ENCODE measurements at places on chromosomes 3 and 15. TPM values are rescaled to one million over a fixed set of nuclear protein-coding genes. Genes with fewer than 3 reads are reported as not detected.

DNA sequence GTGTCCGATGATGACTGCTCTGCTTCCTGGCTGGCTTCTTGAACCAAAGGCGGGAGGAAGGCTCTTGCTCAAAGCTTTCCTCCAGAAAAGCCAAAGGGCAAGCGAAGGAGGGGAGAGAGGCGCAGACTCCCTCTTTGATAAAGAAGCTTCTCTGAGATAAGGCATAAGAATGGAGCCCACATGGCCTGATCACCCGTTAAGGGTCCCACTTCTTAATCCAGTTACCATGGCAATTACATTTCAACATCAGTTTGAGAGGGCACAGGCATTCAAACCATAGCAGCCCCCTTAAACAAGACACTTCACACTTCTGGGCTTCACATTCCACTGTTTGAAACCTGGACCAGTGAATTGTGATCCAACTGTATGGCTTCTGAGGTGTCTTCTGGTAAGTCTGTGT lies 8.0 kb downstream of the ABHD17C start:
- peak; percentile 15 for DNase-seq

Gene LRRC15
- total RNA-seq = 5.1 TPM

DNA sequence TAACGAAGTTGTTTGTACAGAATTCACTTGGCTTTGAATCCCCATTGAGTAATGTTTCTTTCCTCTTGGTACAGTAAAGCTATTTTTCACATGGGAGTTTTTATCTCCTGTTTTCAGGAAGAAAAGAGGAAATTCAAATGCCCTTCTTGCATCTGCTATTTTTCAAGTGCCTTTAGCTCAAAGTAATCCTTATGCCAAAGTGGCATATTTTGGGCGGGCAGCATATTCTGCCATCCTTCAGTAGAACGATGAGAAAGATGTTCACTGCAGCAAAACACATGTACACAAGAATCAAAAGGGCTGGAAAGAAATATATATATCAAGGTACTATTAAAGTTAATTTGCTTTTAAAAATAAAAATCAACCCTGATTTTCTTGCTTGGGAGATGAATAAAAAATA lies 5.3 kb upstream of the NSMCE3 start:
- DNase-seq = no peak

DNA sequence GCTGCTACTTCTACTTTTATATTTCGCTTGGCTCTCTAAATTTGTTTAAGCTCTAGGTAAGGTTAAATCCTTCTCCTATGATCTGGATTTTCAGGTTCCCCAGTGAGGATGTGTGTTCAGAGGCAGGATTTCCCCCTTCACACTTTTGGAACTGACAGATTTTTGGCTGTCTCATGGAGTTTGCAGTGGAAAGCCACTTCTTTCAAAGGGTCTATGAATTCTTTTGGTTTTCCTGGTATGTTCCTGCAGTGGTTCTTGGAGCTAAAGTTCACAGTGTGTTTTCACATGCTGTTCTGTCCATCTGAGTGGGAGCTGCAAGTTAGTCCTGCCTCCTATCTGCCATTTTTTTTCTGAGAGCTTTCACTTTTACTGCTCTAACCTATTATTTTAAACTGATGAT lies 21.6 kb upstream of the TIGIT start:
- DNase-seq = no peak

Gene C3orf49
- total RNA-seq = not detected

GRCh38 chr3:113223475-113224281 lies 12.3 kb downstream of the BOC start:
- DNase-seq = no peak

- DNase-seq = peak; percentile 31
Measured at GRCh38 chr3:62882676-62883200, 7.5 kb upstream of the CADPS start.

DNA sequence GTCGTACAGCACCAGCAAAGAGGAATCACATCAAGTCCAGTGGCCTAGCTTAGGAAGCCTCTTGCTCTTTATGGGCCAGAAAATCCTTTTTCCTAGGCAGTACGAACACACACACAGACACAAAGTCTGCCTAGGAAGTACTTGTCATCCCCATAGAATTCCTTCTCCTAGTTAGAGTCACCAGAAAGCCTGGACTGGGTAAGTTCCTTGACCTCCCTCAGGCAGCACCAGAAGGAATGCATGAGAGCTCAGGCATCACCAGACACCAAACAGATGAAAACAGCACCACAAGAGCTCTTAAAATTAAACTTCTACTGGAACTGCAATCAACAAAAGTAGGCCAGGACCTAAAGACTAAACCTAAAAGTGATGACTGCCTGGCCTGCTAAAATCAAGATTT lies 192.9 kb upstream of the CCDC54 start:
- no peak for DNase-seq

- no peak for DNase-seq
Measured at GRCh38 chr3:127019449-127019848, 36.5 kb downstream of the PLXNA1 start.

DNA sequence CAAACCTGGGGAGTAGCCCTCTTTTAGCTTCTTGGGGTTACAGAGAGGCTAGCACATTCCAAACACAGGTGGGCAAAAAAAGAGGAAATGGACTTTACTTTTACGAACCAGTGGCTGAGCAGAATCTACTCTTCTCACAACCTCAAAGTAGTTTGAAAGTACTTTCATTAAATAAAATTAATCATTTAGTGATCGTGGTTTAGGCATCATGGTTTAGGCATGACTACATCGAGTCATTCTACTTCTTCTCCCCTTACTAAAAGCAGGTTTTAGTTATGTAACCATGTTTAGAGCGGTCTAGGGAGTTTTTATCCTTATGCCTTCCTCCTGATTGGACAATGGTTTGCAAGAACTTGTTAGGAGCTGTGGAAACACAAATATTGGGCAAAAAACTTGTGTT lies 2.5 kb upstream of the GREM1 start:
- DNase-seq = no peak

Gene COL7A1
- total RNA-seq = 65.0 TPM

DNA sequence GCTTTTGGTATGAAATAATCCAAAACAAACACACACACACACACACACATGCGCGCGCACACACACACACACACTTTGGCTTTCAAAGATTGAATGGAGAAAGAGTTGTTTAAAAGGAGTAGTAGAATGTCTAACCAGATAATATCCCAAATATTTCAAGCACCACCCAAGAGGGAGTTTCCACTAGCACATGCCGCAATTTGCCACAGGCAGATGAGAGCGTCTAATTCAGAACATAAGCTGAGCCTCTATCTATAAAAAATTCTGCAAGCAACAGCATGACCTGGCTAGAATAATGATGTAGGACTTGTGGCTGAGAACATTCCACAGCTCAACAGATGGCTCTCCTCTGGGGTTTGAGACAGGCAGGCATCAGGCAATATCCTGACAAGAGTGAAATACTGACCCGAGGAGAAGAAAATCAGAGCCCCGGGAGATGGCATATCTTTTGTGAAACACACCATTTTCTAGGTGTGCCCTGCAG lies 302.5 kb upstream of the GADL1 start:
- DNase-seq = peak; percentile 78

DNA sequence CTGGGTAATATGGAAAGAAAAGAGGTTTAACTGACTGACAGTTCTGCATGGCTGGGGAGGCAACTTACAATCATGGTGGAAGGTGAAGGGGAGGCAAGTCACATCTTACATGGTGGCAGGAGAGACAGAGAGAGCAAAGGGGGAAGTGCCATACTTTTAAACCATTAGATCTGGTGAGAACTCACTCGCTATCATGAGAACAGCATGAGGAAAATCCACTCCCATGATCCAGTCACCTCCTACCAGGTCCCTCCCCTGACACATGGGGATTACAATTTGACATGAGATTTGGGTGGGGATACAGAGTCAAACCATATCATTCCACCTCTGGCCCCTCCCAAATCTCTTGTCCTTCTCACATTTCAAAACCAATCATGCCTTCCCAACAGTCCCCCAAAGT lies 16.0 kb upstream of the ACOX2 start:
- DNase-seq = no peak

GRCh38 chr3:46889381-46890110 lies 12.0 kb downstream of the PTH1R start:
- DNase-seq = peak; percentile 79

Gene CADPS
- 10.1 TPM for total RNA-seq

Gene PPP2R3A
- total RNA-seq = 20.2 TPM

- peak; percentile 76 for DNase-seq
Measured at GRCh38 chr3:177377166-177377565, 179.9 kb upstream of the TBL1XR1 start.

GRCh38 chr3:141380279-141380678 lies 12.0 kb downstream of the ZBTB38 start:
- no peak for DNase-seq

- DNase-seq = no peak
Measured at GRCh38 chr3:128168836-128169235, 15.6 kb downstream of the EEFSEC start.

- no peak for DNase-seq
Measured at GRCh38 chr15:66777596-66778313, 75.7 kb downstream of the SMAD6 start.

GRCh38 chr15:99130765-99131440 lies 26.0 kb downstream of the SYNM start:
- no peak for DNase-seq

Gene AADACL2
- total RNA-seq = 8.7 TPM

Gene C3orf80
- 2.6 TPM for total RNA-seq

DNA sequence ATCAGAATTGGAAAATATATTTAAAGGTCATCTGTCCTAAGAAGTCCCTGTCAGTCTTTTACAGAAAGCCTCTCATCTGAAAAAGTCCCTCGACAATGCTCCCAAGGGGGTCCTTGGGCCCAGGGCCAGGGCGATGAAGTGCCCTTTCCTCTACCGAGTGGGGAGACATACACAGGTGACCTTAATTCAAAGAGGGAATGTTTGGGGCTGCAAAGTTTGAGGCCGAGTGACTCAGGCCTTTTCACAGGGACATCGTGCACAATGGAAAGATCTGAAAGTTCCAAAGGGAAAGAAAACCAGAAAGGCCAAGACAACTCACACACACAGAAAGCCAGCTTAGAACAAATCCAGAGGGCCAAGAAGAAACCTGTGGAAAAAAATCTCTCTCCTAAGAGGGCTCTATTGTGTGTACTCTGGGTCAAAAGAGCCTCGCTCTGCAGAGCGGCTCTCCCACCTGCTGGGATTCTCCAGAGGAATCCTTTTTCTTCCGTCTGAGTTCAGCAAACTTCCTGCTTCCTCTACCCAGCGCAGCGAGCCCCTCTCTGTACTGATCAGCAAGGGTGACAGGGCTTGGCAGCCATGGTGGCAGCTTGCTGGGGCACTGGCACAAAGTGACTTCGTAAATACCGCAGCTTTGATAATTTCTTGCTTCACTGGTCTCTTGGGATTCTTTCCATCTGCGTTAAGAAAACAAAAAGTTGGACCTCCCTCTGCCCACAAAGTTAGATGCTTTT lies 259.1 kb downstream of the OPA1 start:
- no peak for DNase-seq

GRCh38 chr3:114219741-114220140 lies 17.6 kb downstream of the ZNF80 start:
- DNase-seq = no peak

- no peak for DNase-seq
Measured at GRCh38 chr3:170076715-170077238, 39.0 kb downstream of the GPR160 start.

DNA sequence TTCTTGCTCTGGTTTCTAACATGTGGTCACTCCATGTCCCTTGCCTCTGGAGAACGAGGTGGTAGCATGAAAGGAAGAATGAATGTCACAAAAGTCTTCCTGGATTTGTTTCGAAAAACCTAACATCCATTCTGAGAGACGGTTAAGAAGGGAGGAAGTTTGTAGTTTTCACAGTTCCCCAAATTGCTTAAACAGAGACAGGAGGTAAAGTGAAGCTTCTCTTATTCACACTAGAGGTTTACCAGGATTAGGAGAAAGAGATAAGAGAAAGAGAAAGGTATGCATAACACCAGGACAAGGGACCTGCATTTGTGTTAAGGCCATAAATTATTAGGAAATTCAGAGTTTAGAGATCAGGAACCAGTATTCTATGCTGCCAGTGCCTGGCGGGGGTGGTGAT lies 228.1 kb downstream of the CPNE4 start:
- DNase-seq = no peak

Data from umbilical cord (tissue), 2 donors.